ENCODE measurements at places on chromosomes 2 and 18.

DNA sequence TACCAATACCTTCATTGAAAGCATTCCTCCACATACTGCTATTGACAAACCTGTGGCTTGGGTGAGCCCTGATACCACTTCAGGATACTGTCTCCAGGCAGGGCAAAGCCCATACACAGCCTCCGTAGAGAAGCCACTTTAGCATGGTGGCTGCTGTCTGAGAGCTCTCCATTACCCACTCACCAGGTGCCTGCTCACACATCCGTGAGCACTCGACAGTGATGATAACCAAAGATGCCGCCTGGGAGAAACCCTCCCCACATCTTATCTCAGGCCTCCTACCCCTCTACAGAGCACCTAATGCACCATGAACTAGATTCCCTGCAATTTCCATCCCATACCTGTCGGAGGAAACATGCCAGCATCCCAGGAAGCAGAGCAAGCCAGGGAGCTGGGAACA lies 57.6 kb upstream of the KLHL29 start:
- no peak for DNase-seq

- DNase-seq: peak; percentile 70
Measured at GRCh38 chr18:67428805-67429204, 87.7 kb downstream of the DSEL start.

DNA sequence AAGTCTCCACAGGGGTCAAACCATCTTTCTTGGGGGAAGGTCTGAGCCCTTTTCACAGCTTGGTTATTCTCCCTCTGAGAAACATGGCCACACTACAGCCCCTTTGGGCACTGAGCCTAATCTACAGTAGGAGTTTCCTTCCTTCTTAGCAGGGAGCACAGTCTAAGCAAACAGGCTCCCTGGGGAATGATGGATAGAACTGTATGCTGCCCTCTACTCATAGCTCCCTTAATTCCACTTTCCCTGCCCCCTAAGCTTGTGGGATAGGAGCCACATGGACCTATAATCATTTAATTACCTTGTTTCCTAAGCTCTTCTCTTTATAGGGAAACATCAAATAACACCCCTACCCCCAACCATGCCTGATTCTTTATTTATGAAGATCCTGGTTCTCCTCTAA lies 442.1 kb upstream of the MEX3C start:
- DNase-seq: no peak

GRCh38 chr18:10242936-10243680 lies 211.3 kb upstream of the APCDD1 start:
- DNase-seq: no peak

DNA sequence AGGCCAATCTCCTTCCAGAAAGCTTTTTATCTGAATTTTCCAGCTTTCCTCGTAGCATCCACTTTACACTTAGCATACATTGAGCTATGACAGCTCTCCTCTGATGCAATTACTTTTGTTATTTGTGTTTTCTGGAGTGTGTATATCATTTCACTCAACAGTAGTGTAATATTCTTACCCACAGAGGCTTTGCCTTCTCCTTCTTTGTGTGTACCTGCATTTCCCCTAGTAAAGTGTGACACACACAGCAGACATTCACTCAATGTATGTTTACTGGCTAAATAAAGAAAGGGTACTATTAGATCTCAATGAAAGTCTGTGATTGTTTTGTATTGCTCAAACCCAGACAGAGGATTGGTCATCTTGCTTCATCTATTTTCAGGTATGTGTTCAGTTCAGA lies 193.7 kb upstream of the MEX3C start:
- no peak for DNase-seq

- peak; percentile 81 for DNase-seq
Measured at GRCh38 chr2:238784671-238785527, 63.0 kb upstream of the TWIST2 start.

GRCh38 chr2:149467436-149467835 lies 120.1 kb downstream of the MMADHC start:
- peak; percentile 71 for DNase-seq

DNA sequence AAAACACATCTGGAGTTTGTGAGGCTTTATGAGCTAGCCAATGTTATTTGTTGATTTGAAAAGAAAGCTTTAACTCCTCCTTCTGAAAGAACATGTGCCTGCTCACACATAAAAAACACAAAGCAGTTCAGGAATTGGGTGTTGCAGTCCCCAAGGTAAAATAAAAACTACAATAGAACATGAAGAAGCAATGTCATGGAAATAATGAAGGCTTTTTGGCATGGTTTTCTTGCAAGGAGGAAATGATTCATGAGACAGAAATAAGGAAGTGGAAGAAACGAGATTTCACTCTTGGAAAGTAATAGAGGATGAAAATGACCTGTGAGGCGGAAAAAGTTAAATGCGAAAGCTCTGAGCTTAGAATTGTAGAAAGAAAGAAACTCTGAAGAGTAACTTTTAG lies 81.1 kb downstream of the TRIB2 start:
- DNase-seq: peak; percentile 85

- peak; percentile 62 for DNase-seq
Measured at GRCh38 chr2:177314194-177314593, 49.7 kb upstream of the NFE2L2 start.

GRCh38 chr2:176464886-176465564 lies 195.8 kb downstream of the MTX2 start:
- DNase-seq: no peak

- no peak for DNase-seq
Measured at GRCh38 chr2:214103276-214104001, 307.4 kb upstream of the VWC2L start.

GRCh38 chr2:76330865-76331264 lies 620.1 kb upstream of the GCFC2 start:
- no peak for DNase-seq

DNA sequence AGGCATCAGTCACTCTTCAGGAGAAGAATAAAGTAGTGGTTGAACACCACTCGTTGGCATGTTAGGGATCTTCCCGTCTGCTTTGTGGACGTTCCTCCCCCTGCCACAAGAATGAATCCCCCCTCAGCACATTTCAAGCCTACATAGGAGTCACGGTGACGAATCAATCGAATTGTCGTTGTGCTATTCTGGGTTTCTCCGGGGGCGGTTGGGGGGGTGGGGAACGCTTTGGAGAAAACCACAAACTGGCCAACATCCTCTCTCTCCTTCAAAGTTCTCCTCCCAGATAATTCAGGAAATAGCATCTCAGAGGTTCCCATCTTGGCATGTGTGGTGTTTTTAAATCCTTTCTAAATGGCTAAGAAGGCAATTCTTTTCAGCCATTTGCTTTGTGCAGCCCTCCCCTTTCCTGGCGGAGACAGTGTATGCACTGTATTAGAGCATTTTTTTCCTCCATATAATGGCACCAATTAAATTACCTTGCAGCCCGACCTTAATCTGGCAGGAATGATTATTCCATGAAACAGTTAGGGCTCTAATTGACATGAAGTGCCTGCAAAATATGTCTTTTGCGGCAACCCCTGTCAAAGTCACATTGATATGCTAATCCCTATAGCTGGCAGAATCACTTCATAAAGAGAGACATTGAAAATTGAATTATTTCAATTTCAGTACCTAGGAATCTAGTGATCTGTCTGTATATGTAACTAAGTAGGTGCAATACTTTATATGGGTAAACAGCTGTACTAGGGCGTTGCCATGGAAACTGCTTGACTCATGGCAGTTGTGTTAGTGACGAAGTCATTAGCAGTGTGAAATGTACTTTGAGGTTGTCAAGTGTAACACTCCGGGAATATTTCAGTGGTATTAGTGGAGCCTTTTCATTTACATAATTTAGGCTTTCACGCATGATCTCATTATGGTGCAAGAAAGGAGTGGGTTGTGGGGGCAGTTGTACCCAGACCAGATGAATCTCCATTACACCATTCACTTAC lies 323.4 kb upstream of the SLC14A2 start:
- DNase-seq: peak; percentile 56

DNA sequence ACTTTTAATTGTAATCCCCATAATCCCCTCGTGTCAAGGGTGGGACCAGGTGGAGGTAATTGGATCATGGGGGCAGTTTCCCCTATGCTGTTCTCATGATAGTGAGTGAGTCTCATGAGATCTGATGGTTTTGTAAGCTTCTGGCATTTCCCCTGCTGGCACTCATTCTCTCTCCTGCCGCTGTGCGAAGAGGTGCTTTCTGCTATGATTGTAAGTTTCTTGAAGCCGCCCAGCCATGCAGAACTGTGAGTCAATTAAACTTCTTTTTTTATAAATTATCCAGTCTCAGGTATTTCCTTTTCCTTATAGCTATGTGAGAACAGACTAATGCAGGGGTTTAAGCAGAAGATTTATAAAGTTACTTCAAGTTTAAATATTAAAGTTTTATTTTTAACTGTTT lies 655.2 kb downstream of the EPHA4 start:
- no peak for DNase-seq

DNA sequence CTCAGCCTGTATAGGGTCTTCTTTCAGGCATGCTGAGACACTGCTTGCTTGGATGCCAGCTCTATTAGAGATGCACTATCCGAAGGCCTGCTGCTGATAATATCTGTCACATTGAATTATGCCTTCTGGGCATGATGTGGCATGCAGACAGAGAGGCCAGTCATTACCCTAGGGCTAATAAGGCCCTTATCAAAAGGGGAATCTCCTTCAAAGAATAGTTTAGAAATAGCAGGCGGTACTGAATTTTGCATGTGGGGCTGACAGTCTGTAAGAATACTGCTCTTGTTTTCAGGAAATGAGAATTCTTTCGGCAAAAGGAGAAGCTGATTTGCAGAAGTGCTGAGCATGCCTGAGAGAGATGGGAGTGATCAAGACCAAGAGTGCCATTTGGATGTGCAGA lies 13.1 kb upstream of the LHCGR start:
- no peak for DNase-seq

GRCh38 chr18:55398858-55399257 lies 189.1 kb downstream of the TCF4 start:
- DNase-seq: no peak

- peak; percentile 96 for DNase-seq
Measured at GRCh38 chr18:23106575-23106974, 28.7 kb upstream of the CABLES1 start.

- DNase-seq: no peak
Measured at GRCh38 chr2:68935471-68935870, 17.2 kb downstream of the GKN2 start.

- no peak for DNase-seq
Measured at GRCh38 chr18:79451237-79452125, 55.8 kb downstream of the NFATC1 start.

GRCh38 chr2:113709022-113709421 lies 47.4 kb downstream of the SLC35F5 start:
- no peak for DNase-seq

DNA sequence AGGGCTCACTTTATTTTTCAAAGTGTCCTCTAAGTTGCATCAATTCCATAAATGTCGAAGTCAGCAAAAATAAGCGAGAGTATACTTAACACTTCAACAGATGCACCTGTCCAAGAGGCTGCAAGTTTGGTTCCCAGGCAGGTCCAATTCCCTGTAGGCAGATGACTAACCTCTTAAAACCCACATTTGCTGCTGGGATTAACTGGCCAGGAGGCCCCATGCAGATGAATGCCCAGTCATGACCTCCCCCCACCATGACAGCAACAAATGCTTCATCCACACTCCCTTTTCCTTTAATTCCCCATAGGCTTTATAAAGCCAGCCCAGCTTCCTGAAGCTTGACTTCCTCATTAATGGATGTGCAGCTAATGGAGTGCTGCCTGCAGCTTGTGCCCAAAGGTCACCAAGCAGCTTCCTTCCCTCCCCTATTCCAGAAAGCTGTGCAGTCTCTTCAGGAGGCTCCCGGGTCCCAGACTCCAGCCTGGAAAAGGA lies 35.7 kb downstream of the REEP1 start:
- DNase-seq: peak; percentile 31

- no peak for DNase-seq
Measured at GRCh38 chr2:221610675-221611074, 38.6 kb upstream of the EPHA4 start.

DNA sequence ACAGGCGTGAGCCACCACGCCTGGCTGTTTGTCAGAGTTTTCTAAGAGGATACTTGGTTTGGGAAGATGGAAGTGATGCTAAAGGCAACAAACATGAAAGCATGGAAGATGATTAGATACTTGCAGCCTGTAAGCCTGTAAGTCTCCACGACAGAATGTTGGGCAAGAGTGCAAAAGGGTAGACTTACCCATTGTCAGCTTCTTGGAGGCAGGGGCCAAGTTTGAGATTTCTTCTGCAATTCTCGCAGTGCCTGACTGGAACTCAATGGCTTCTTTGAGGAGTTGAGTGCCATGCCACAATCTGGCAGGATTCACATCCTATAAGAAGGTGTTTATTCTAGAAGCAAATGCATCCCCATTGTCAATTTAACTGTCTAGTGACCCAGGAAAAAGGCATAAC lies 70.1 kb upstream of the EFEMP1 start:
- DNase-seq: no peak

DNA sequence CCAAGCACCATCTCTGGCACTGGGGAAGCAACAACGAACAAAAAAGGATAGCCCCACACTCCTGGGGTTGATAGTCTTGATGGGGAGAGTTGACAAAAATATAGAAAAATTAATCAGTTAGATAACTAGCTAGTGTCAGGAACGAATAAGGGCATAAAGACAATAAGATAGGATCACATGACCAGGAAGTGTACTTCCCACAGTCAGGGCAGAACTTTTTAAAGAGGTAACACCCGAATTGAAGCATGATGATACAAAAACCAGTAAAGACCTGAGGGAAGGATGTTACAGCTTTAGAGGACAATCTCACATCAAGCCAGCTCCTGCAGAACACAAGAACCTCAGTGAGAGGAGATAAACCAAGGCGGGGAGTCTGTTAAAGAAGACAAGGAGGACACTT lies 295.4 kb upstream of the CRIM1 start:
- no peak for DNase-seq

GRCh38 chr2:224598678-224599077 lies 13.5 kb upstream of the CUL3 start:
- no peak for DNase-seq

- DNase-seq: peak; percentile 30
Measured at GRCh38 chr2:240565333-240566202, 2.7 kb upstream of the RNPEPL1 start.

DNA sequence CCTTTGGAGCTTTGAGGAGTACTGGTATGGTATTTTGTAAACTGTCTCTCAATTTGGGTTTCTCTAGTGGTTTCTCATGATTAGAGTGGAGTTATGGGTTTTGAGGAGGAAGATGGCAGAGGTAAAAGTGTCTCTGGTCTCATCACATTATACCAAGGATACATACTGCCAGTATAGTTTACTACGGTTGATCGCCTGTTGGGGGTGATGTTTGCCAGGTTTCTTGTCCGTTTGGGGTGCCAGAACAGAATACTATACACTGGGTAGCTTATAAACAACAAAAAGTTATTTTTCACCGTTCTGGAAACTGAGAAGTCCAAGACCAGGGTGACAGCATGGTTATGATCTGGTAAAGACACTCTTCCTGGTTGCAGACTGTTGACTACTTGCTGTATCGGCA lies 293.7 kb downstream of the NYAP2 start:
- no peak for DNase-seq

- no peak for DNase-seq
Measured at GRCh38 chr18:65279668-65280305, 471.0 kb upstream of the CDH7 start.

- DNase-seq: no peak
Measured at GRCh38 chr18:58042826-58043490, 1.1 kb upstream of the NEDD4L start.

Measured in fibroblast of upper back skin (primary cell).